ENCODE measurements at places on chromosomes 11 and 22.
A peak's percentile ranks its signal among the peaks of the same experiment; 100 is the strongest.

GRCh38 chr11:39542460-39542859 lies 1917.0 kb downstream of the LRRC4C start:
- no peak for DNase-seq

GRCh38 chr11:33005175-33005574 lies 10.5 kb upstream of the DEPDC7 start:
- DNase-seq: no peak

DNA sequence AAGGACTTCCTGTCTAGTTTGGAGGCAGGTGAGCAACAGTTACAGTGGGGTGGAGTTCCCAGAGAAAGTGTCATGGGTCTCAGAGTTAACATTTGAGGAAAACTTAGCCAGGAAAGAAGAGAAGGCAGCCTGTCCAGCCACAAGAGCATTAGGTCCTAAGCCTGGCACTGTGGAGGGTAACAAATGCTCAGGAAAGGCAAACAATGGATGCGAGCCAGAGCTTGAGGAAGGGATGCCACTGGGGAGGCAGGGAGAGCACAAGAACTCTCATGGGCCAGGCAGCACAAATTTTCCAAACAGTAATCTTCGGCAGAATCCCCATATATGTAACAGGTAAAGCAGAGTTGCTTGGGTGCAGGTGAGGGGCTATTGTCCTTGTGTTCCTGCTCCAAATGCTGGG lies 8.0 kb upstream of the SERPIND1 start:
- no peak for DNase-seq

GRCh38 chr11:87173185-87174039 lies 135.7 kb downstream of the TMEM135 start:
- no peak for DNase-seq

- DNase-seq: no peak
Observed at GRCh38 chr11:95067841-95068219, 1.1 kb downstream of the SRSF8 start.

DNA sequence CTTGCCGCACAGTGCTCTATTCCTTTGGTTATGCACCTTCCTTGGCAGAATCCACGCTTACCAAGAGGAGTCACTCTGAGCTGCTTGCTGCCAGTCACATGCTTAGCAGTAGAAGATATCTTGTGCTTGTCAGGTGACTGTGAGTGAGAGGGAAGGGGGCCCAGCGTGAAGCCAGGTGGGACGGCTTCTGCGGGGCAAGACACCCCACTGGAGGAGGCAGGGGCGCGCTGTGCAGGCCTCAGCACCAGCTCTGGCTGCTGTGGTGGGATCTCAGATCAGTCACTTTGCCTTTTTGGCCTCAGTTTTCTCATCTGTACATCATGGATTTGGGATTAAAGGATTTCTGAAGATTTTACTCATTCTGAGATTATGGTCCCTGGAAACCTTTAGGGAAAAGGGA lies 63.9 kb upstream of the B3GAT1 start:
- DNase-seq: no peak

- DNase-seq: peak; percentile 70
Observed at GRCh38 chr22:38788021-38788816, 5.7 kb downstream of the DNAL4 start.

DNA sequence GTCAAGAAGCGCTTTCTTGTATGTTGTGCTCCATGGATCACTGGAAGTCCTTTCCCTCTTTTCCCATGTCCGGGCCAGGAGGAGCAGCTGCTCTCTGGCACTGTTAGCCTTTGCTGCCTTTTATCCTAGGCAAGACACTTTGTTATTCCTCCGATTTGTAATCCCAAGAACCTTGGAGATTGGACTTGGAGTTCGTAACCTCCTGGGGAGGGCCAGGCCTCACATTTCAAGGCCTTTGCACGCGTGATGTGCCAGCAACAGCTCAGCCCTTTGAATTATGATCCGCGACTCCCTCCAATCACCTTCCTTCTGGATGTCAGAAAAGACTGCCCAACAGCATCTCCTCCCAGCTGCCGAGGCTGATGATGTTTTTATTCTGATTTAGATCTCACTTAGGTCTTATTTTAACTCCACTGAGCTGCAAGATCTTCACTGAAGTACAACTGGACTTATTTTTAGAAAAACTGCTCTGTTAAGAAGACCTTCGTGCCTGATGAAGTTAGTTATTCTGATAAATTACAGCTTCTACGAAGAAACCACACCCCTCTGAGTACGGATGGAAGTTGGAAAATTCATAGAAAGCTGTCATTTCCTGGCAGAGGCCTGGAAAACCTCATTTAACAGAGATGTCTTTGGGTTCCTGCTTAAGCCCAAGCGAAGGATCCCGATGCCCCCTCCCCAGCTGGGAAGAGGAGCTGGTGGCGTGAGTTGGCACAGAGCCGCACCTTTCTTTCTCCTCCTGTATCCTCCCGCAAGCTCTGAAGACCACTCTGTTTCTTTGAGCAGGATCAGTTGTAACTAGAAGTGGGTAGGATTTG lies 62.4 kb downstream of the PARVB start:
- DNase-seq: peak; percentile 37

DNA sequence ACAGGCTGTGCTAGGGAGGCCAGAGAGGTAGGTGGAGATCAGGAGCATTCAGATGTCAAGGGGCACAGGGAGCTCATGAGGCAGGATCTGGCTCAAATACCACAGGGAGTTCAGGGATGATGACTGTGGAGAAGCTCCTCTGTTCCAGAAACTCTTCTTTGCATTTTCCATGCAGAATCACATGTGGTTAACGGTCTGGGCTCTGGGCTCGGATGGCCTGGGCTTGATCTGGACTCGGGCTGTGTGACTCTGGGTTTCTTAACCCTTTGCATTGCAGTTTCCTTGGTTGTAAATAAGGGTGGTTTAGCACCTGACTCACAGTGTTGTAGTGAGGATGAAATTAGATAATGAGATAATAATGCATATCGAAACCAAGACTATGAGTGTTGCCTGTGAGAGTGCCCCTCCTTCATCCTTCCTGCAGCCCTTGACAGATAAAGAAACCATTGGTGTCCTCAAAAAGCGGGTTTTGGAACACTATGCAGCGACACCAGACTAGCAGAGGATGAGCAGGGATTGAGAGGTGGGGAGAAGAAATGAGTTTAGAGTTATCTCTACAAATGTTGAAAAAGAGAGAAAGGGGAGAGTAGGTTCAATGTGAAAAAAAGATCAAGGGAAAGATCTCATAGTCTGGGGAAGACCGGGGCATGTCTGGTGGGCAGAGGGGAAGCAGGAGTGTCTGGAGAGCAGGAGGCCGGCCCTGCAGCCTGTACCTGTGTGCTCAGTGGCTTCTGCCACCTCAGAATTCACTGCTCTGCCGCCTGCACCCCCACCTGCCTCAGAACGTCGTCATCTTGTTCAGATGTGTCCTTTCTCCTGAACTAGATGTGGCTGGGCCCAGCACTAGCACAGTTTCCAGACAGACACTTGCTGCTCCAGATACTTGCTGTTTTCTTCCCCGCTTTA lies 197.8 kb upstream of the SORL1-AS1 start:
- no peak for DNase-seq

- DNase-seq: no peak
Observed at GRCh38 chr22:46561435-46561905, 24.1 kb upstream of the CELSR1 start.

DNA sequence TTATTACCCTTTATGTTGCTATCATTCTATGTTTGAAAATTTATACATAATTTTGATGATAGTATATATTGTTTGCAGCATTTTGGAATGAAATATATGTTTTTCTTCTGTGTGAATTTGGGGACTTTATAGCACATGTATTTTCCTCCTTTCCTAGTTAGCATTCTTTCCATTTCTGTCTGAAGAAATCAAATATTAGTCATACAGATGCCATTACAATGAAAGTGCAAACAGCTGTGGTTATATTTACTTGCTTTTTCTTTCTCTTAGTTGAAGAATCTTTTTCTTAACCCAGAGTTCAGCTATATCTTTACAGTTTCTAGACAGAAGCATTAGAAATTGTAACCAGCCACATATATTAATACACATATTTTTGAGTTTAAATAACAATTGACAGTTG lies 753.1 kb upstream of the ARHGAP42 start:
- no peak for DNase-seq

- DNase-seq: no peak
Observed at GRCh38 chr11:6402061-6402470, 11.8 kb downstream of the SMPD1 start.

DNA sequence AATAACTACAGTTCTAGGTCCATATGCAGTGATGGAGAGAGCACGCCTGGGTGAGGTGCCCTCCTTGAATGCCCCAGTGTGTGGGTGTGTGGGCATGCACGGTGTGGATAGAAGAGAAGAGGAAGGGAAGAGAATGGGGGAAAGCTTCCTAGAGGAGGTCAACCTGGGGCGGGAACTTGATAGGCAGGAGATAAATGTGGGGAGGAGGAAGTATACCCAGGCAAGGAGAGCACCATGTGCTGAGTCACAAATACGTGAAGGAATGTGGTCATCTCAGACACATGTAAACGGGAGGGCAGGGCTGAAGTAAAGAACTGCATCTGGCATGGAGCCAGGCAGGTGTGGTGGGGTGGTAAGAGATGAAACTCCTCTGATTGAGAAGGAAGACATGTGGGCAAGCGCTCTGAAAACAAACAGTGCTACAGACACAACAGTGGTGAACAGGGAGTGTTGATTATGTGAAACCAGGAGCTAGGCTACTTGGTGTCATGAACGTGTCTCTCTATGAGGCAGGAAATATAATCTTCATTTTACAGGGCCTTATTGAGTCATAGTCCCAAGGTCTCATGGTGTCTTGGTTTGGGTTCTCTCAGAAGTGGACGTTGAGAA lies 61.5 kb upstream of the EED start:
- no peak for DNase-seq

- DNase-seq: no peak
Observed at GRCh38 chr11:94449029-94449428, 44.6 kb downstream of the MRE11 start.

GRCh38 chr11:60700689-60701468 lies 1.5 kb downstream of the MS4A8 start:
- DNase-seq: no peak

DNA sequence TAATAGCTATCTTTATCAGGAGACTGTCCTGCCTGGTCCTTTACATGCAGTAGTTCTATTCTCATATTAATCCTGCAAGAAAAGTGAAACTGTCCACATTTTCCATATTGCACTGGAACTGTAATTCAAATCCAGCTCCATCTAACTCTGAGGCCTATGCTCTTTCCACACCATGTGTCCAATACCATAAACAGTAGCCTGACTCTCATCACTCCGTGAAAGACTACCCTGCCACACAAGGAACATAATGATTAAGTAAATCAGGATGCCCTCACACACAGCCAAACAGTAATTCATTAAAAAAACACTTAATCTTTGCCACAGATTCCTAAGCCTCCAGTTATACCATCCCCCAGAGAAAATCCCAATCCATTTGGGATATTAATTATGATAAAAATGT lies 285.3 kb upstream of the PITPNB start:
- no peak for DNase-seq

- DNase-seq: no peak
Observed at GRCh38 chr11:93487032-93487483, 56.1 kb downstream of the SMCO4 start.

DNA sequence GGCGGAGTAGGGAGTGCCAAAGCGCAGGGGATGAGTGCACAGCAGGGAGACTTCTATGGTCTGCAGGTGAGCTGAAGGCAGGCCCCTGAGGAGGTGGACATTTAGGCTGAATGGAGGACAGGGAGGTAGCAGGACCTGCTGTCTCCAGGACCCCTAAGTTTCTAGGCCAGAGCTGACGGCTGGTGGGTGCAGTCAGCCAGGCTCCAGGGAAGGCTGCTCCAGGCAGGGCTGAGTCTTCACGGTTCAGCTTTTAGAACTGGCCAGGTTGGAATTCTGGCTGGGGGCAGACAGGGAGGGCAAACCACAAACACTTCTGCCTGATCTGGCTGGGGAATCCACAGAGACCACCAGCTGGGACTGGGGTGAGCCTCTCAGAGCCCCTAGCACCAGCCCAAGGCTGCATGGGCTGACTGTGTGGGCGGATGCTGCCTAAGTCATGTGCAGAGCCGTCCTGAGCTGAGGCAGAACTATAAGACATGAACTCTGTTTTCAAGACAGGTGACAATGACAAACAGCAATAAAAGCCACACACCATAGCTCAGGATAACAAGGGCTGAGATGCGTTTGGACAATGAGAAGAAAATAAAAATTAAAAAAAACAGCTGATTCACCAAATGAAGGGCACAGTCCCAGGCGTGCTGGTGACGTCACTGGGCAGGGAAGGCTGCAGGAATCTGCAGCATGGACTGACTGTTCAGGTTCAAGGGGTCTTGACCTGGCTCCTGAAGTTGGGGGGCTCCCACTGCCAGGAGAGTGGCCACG lies 10.4 kb upstream of the MALAT1 start:
- no peak for DNase-seq

DNA sequence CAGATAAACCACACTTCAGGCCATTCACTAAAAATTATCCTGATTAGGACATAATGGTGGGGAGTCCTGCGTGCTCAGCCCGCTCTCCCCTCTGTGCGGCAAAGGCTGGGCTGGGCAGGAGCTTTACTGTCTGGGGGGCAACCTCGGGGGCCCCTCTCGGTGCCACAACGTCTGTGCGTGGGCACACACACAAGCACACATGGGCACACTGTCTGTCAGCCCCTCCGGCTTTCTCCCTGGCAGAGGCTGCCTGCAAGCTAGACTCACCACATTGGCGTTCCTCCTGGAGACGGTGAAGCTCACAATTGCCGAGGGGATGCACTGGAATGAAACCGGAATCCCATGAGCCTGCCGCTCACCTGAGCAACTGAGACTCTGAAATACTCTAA lies 5.2 kb downstream of the MLC1 start:
- no peak for DNase-seq

DNA sequence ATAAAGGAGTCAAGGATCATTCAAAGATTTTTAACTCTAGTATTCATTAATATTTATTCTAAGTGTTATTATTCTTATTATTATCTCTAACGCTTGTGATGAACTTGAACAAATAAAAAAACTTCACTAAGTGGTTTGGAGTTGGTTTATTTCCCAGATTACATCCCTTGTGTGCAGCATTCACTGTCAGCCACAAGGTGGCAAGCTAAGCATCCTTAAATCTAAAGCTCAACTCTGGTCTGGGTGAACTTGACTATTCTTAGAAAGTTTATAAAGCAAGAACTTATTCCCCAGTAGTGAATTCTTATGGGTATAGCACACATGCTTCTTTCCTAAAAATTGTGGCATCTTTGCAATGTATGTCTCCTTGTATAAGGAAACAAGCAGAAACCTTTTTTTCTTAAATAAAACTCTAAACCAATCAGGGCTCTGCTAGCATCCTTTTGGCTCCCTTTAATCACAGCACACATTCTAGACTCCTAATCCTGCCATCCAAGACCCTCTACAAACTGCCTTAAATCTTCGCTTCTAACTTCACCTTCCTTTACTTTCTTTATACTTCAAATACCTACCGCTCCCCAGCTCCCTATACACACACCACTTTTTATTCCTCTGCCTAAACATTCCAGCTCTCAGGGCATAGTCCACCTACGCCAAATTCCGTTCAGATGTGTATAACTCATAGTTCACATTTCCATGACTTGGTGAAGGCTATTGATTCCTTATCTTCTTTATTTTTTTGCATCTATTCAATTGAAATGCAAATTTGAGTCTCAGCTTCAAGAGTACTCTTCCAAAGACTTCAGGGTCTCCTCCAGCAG lies 1068.8 kb downstream of the DLG2 start:
- peak; percentile 12 for DNase-seq

- no peak for DNase-seq
Observed at GRCh38 chr11:72824811-72825505, 10.7 kb downstream of the ATG16L2 start.

- peak; percentile 3 for DNase-seq
Observed at GRCh38 chr11:78715639-78716311, 141.1 kb upstream of the NARS2 start.

All from AG09319 (cell line).